ENCODE measurements at places on chromosomes 3 and 15. TPM values are rescaled to one million over a fixed set of nuclear protein-coding genes. Genes with fewer than 3 reads are reported as not detected.

DNA sequence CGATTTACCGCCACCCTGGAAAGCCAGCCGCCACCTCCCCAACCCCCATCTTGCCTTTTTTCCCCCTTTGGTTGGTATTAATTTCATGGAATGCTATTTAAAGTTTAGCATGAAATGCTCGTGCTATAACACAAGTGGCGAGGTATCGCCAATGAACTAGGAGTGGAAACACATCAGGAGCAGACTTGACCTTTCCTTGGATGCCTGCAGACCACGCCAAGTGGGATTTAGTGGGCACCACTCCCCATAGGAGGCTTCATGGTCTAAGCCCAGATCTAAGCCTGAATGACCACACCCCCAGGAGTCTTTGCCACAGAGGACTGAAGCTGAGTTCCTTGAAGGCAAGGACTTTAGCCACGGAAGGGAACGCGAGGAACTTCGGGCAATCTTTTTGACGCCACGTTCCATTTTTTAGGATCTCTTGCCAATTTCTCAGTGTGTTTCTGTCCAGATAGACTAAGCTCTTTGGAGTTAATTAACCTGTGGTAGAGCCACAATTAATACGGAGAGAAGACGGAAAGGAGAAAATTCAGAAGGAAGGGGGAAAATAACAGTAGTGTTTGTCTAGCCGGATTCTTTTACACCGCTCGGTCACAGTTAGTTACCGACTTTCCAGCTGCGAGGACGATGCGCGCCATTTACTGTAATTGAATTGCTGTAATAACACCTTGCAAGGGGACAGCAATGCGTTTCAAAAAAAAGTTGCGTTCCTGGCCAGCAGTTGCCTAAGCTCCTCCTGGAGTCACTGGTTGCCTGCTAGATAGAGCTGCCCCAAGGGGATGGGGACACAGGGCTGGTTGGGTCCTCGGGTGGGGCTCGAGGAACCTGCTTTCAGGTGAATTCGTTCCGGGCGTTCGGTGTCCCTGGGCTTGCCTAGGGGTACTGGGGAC, 37.1 kb downstream of the NR2F2 start:
- DNase-seq = no peak

- no peak for DNase-seq
Measured at GRCh38 chr3:79415356-79415755, 352.4 kb downstream of the ROBO1 start.

DNA sequence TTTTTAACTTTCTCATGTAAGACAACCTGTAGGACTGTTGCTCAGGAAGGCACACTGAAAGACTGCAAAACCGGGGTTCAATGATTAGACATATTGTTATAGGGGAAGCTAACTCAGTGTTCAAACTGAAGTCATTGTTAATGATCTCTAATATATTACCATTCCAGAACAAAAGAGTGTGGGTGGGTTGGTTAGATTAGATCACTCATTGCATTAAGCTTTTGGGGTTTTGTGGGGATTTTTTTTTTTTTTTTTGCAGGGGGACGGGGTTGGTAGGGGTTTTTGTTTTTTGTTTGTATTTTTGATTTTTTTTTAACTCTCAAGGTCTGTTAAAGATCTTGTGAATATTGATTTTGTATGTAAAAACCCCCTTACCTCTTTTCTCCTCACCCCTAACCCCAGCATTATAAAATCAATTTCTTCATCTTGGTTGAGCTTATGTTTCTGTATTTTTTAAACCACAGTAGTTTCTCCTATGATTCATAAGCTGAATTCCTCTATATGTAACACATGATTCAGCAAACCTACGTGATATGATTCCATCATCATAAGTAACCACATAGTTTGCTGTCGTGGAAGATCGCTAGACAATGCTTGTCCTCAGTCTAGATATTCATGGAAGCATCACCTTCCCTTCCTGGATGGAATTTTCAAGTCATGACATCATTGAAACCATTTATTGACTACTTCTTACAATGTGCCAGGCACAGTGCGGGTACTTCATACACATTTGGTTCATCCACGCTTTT, 544.1 kb upstream of the MDFIC2 start:
- DNase-seq = no peak

GRCh38 chr15:26890988-26891387, 24.1 kb downstream of the GABRA5 start:
- DNase-seq = no peak

GRCh38 chr3:151499168-151499567, 38.3 kb upstream of the IGSF10 start:
- no peak for DNase-seq

- DNase-seq = no peak
Measured at GRCh38 chr3:106715286-106715685, 662.0 kb upstream of the CCDC54 start.

- DNase-seq = no peak
Measured at GRCh38 chr15:56035166-56035565, 41.8 kb upstream of the NEDD4 start.

The ANKUB1 gene
- total RNA-seq = not detected

The SRGAP3 gene
- 5.9 TPM for total RNA-seq

The CHL1 gene
- not detected for total RNA-seq

The ELL3 gene
- 4.4 TPM for total RNA-seq

All from activated CD8-positive, alpha-beta T cell treated with anti-CD3 and anti-CD28 coated beads, Interleukin-2, amount 10 ng/mL, durations not matched to agents 7 days and 5 days (primary cell).